ENCODE measurements at places on chromosomes 4 and X. TPM values are rescaled to one million over a fixed set of nuclear protein-coding genes. Genes with fewer than 3 reads are reported as not detected.

- no peak for DNase-seq
These were observed 976.8 kb upstream of the ADGRL3 start for GRCh38 chr4:60223208-60223923.

GRCh38 chrX:24561121-24561520, 86.0 kb downstream of the PCYT1B start:
- no peak for DNase-seq

DNA sequence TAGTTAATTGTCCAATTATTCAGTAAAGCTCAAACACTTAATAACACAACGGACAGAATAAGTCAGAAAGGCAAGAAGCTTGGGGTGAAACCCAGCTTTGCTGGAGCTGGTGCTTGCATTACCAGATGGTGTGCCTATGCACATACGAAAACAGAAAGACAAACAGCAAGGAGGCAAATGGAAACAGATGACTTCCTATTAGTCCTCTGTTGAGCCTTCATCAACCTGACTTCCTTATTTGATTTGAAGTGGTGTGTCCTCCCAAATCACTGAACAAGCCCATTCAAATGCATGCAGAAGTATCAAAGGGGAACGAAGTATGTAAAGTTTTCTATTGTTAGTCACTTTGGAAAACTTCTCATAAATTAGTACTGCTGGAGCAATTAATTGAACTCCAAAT, 166.2 kb downstream of the ATP10D start:
- DNase-seq: no peak

DNA sequence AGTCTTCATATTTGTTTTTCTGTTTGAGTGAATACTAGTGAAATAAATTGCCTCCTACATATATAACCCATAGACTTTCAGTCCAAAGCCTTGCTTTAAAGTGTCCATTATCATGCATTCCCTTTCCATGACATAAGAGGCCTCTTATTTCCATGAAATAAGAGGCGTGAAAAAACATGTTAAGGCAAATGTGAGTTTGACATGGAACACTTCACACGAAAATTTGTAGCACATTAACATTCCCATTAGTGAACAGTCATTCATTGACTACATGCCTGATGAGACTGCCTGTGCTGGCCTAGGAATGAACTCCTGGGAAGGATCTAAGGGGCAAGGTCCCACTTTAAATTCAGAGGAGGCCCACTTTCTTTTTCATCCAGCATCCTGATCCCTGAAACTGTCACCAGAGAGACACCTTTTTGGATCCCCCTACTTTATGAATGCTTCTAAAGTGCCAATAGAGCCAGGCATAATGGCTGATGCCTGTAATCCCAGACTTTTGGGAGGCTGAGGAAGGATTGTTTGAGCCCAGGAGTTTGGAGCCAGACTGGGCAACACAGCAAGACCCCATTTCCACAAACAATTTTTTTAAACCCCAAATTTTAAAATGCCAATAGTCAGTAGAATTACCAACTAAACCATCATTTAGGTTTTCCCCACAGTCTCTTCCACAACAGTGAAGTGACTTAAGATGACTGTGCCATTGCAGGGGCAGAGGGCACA, 6.7 kb downstream of the RTL8B start:
- no peak for DNase-seq

GRCh38 chr4:67581208-67581857, 22.8 kb downstream of the STAP1 start:
- no peak for DNase-seq

DNA sequence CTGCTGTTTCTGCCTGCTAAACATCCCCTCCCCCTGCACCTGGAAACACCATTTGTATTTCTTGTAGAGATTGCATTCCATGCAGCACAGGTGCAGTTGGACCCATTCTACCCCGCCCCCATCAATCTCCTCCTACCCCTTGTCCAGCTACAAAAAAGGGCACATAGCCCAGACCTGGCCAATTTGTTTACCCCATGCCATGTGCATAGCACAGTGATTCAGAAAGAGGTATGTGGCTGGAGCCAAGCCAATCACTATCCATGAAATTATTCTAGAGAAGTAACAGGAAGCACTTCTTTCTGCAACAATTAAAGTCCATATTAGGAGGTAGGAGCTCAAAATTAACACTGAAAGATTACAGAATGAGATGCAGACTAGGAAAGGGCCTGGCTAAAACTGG, 20.2 kb upstream of the TMEM184C start:
- no peak for DNase-seq

DRP2 gene
- 1.9 TPM for polyA plus RNA-seq

CXCL9 gene
- polyA plus RNA-seq: 0.24 TPM

HTR2C gene
- 1.1 TPM for polyA plus RNA-seq

SAGE1 gene
- not detected for polyA plus RNA-seq
